Esophagus squamous epithelium (tissue), 5 donors: ENCODE measurements at places on chromosomes 2 and 18. TPM values are rescaled to one million over a fixed set of nuclear protein-coding genes. Genes with fewer than 3 reads are reported as not detected.
A peak's percentile ranks its signal among the peaks of the same experiment; 100 is the strongest.

- no peak overlapping the region for H3K27ac ChIP-seq
- no peaks in the 10 kb centered on the region for H3K36me3 ChIP-seq
- H3K27me3 ChIP-seq: no peaks in the 10 kb centered on the region
- no peaks in the 10 kb centered on the region for H3K4me1 ChIP-seq
- no peak for DNase-seq
Observed at GRCh38 chr18:73340135-73340977, 472.6 kb upstream of the NETO1 start.

DNA sequence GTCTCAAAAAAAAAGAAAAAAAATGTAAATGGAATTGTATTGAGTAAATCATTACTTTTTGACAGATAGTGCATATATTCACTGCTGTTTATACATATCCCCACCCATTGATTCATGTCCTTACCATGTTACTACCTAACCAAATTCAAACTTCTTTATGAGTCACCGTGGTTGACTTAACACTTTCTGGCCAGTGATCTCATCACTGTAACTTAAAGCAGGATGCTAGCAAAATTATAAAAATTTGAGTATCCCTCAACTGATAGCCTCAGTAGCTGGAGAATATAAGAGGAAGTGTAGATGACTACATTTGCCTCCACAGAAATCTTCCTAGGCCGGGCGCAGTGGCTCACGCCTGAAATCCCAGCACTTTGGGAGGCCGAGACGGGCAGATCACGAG lies 13.4 kb downstream of the CNOT9 start:
- H3K27ac ChIP-seq: no peak overlapping the region
- H3K27me3 ChIP-seq: no peaks in the 10 kb centered on the region
- peaks cover 20% of the 10 kb centered on the region for H3K4me1 ChIP-seq
- no peak for DNase-seq
- no peak overlapping the region for H3K4me3 ChIP-seq

DNA sequence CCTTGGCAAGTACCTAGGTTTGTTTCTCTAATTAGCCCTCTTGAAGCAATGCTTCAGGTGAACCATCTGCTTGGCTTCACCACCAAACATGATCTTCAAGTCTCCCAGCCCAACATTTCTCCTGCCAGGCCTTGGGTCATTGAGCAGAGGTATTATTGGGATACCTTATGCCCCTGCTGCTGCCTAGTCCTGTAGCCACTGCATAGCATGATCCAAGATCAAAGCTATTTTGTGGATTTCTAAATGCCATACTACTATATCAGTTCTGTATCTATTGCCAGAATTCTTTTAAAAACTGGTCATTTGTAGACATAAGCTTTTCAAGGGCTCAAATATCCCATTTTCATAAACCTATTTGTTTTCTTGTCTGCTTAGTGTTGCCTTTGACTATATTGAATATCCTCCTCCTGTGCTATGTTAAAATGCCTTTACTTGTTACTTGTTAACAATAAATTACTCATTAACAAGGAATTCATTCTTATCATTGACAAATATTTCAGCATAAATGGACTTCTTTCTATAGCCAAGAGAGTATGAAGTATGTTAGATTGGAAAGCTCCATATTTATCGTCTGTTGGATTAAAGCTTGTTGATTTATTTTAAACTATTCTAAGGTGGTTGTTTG lies 204.5 kb upstream of the RBBP8 start:
- H3K27ac ChIP-seq: no peak overlapping the region
- no peak for DNase-seq
- H3K36me3 ChIP-seq: no peaks in the 10 kb centered on the region
- H3K27me3 ChIP-seq: no peaks in the 10 kb centered on the region

- no peaks in the 10 kb centered on the region for H3K27me3 ChIP-seq
- DNase-seq: no peak
- no peak overlapping the region for H3K4me3 ChIP-seq
- H3K4me1 ChIP-seq: peaks cover 7% of the 10 kb centered on the region
Observed at GRCh38 chr18:24214144-24214543, 75.3 kb downstream of the CABYR start.

- H3K36me3 ChIP-seq: no peaks in the 10 kb centered on the region
- no peak for DNase-seq
- no peaks in the 10 kb centered on the region for H3K27me3 ChIP-seq
Observed at GRCh38 chr18:63220903-63221302, 98.7 kb downstream of the BCL2 start.

- no peaks in the 10 kb centered on the region for H3K36me3 ChIP-seq
- H3K27me3 ChIP-seq: no peaks in the 10 kb centered on the region
- no peaks in the 10 kb centered on the region for H3K4me1 ChIP-seq
- no peak for DNase-seq
Observed at GRCh38 chr18:70015127-70015526, 67.5 kb upstream of the CD226 start.

GRCh38 chr2:63755965-63756364 lies 85.7 kb upstream of the UGP2 start:
- no peaks in the 10 kb centered on the region for H3K36me3 ChIP-seq
- DNase-seq: no peak
- H3K4me1 ChIP-seq: no peaks in the 10 kb centered on the region
- no peaks in the 10 kb centered on the region for H3K27me3 ChIP-seq

GRCh38 chr18:63892566-63892965 lies 5.1 kb downstream of the SERPINB2 start:
- DNase-seq: no peak
- H3K4me1 ChIP-seq: no peaks in the 10 kb centered on the region
- no peak overlapping the region for H3K4me3 ChIP-seq
- no peaks in the 10 kb centered on the region for H3K27me3 ChIP-seq
- peaks cover 37% of the 10 kb centered on the region for H3K36me3 ChIP-seq
- H3K27ac ChIP-seq: no peak overlapping the region

- no peaks in the 10 kb centered on the region for H3K36me3 ChIP-seq
- peak overlapping the region; percentile 63 for H3K27ac ChIP-seq
- no peak for DNase-seq
- peaks cover 44% of the 10 kb centered on the region for H3K4me1 ChIP-seq
- H3K27me3 ChIP-seq: no peaks in the 10 kb centered on the region
Observed at GRCh38 chr2:43370705-43371104, 144.3 kb upstream of the ZFP36L2 start.

DNA sequence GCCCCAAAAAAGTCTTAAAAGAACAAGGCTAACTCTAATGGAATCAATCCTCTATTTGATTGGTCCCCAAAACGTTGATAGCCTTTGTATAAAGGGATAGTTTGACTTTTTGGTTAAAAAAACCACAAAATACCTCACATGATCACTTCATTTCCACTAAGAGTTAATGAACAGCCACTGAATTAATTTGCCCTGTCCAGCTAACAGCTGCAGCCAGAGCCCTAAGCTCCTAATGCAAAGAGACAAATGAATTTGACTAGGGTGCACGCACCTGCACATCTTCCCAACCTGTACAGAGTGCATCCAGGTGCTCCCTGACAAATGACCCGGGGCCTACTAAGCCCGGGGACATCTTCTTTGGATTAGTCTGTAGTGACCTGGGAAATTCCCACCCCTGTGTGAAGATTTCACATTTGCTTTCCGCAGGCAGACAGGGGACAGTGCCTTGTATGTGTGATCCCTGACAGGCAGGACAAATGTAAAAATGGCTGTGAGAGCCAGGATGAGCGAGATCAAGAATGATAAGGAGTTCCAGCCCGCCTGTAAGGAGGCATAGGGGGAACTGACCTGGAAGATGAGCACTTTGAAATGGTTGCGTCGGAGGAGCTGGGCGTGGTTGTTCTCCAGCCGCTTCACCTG lies 893 bp downstream of the CAVIN2 start:
- H3K36me3 ChIP-seq: no peaks in the 10 kb centered on the region
- H3K4me1 ChIP-seq: peaks cover 17% of the 10 kb centered on the region
- no peak for DNase-seq
- peak overlapping the region; percentile 73 for H3K4me3 ChIP-seq
- H3K27ac ChIP-seq: peak overlapping the region; percentile 94

DNA sequence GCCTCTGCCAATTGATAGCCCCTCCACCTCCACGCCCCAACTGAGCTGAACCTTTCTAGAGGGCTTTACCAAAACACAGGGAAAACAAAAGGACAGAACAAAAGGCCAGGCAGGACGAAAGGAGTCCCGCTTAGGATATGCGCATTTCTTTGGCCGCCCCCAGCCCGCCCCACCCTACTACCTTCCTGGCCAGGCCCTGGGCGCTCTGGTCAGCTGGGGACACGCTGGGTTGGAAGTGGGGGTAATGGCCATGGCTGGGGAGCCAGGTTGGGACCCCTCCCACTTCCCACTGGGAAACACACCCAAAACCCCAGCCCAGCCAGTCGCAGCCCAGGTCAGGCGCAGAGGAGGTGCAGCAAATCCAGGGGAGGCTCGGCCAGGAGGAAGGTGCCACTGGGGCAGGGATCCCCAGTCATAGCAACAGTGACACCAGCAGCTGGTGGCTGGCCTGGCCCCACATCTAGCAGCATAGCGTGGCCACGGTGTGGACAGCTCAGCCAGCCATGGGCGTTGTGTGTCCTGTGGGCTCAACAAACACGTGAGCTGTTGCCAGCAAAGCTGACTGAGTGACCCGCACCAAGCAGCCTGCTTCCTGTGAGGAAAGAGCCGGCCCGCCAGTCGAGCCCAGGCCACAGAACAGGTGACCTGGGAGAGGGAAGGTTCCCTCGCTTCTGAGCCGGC lies 24.6 kb upstream of the B3GNT7 start:
- H3K27ac ChIP-seq: no peak overlapping the region
- H3K27me3 ChIP-seq: no peaks in the 10 kb centered on the region
- H3K36me3 ChIP-seq: no peaks in the 10 kb centered on the region

DNA sequence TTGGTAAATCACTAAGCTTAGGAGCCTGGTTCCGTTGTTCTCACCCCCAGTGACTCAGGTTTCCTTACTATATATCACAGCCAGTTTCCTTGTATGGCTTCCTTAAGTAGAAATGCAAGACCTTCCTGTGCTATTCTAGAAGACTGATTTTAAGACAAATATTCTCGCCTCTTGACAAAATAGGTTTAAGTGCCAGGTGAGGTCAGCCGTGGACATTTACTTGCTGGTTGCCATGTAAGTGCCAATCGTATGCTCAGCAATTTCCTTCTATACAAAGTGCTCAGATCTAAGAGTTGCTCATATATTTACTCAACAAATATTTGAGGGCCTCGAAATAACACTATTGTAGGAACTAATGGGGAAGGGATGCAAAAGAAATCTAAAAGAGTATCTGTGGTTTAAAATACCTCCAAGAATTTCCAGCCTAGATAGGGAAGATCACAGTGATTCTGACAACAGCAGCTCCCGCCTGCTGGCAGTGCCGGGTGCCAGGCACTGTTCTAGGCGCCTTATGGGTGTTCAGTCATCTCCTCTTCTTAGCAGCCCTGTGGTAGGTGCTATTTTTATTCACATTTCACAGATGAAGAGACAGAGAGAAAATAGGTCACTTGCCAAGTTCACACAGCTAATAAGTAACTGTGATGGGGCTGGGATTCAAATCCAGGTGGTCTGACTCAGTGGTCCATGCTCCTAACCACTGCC lies 95.3 kb upstream of the B3GNT7 start:
- H3K4me1 ChIP-seq: no peaks in the 10 kb centered on the region
- DNase-seq: no peak
- H3K27ac ChIP-seq: no peak overlapping the region
- H3K4me3 ChIP-seq: no peak overlapping the region

- no peaks in the 10 kb centered on the region for H3K36me3 ChIP-seq
- no peaks in the 10 kb centered on the region for H3K27me3 ChIP-seq
- no peak overlapping the region for H3K4me3 ChIP-seq
Observed at GRCh38 chr2:238308177-238308576, 12.1 kb upstream of the TRAF3IP1 start.

- H3K27ac ChIP-seq: peak overlapping the region; percentile 50
- no peaks in the 10 kb centered on the region for H3K36me3 ChIP-seq
- H3K4me3 ChIP-seq: peak overlapping the region; percentile 55
- DNase-seq: no peak
- H3K27me3 ChIP-seq: peaks cover 34% of the 10 kb centered on the region
- peaks cover 27% of the 10 kb centered on the region for H3K4me1 ChIP-seq
Observed at GRCh38 chr2:163733301-163733938, 2.4 kb downstream of the FIGN start.

DNA sequence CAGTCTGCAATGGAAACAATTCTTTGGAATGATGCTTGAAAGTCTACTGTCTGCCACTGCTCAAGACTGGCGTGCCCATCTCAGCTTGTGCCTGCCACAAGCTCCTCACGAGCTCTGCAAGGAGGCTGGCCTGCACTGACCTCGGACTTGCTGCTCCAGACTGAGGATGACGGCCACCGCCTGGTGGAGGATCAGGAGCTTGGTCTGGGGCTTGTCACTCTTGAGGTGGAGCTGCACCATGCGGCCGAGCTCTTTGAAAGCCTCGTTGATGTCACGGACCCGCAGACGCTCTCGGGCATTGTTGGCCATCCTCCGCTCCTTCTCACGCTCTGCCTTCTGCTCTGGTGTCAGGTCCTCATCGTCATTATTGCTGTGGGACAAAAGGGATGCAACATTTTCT lies 269.4 kb upstream of the CCDC68 start:
- no peaks in the 10 kb centered on the region for H3K4me1 ChIP-seq
- no peaks in the 10 kb centered on the region for H3K27me3 ChIP-seq
- no peak overlapping the region for H3K27ac ChIP-seq
- no peak for DNase-seq
- H3K36me3 ChIP-seq: peaks cover 75% of the 10 kb centered on the region

- DNase-seq: no peak
- no peaks in the 10 kb centered on the region for H3K27me3 ChIP-seq
- H3K4me1 ChIP-seq: peaks cover 40% of the 10 kb centered on the region
Observed at GRCh38 chr2:37232131-37232933, 874 bp downstream of the NDUFAF7 start.

DNA sequence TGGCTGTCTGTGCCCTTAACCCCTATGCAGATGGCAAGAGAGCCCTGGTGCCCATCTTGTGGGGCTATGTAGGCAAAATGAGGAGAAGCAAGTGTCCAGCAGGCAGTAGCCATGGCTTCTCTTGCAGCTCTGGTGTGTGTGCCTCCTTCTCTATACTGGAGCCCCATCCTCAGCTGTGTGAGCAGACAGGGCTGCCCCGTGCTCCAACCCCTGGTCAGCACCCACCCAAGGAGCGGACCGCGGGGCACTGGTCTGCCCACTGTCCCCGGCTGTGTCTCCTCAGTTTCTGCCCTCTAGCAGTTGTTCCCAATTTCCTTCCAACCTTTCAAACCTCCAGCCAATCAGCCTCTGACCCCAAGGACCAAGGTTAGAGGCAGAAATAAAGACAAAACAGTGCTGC lies 134.9 kb upstream of the GLI2 start:
- H3K4me1 ChIP-seq: peaks cover 29% of the 10 kb centered on the region
- H3K27ac ChIP-seq: no peak overlapping the region

GRCh38 chr2:30127016-30127893 lies 19.6 kb upstream of the YPEL5 start:
- H3K4me1 ChIP-seq: peaks cover 8% of the 10 kb centered on the region
- no peaks in the 10 kb centered on the region for H3K27me3 ChIP-seq
- H3K27ac ChIP-seq: no peak overlapping the region
- no peaks in the 10 kb centered on the region for H3K36me3 ChIP-seq
- DNase-seq: no peak

STARD6 gene
- not detected for total RNA-seq

ZNF396 gene
- total RNA-seq: 0.11 TPM

ALK gene
- total RNA-seq: 0.19 TPM

UGT1A3 gene
- 3.1 TPM for total RNA-seq

MGAT5 gene
- 22.7 TPM for total RNA-seq

ACVR1C gene
- not detected for total RNA-seq

L3MBTL4 gene
- total RNA-seq: 9.0 TPM

INPP5D gene
- total RNA-seq: 36.0 TPM

XIRP2 gene
- not detected for total RNA-seq

SLC9A2 gene
- 0.47 TPM for total RNA-seq

MLPH gene
- 10.4 TPM for total RNA-seq

NT5DC4 gene
- total RNA-seq: not detected

GYPC gene
- 4.1 TPM for total RNA-seq

SPR gene
- total RNA-seq: 18.0 TPM

SERPINB10 gene
- 8.4 TPM for total RNA-seq

MAL gene
- 560 TPM for total RNA-seq
